ENCODE measurements at places on chromosomes 12 and 14.

DNA sequence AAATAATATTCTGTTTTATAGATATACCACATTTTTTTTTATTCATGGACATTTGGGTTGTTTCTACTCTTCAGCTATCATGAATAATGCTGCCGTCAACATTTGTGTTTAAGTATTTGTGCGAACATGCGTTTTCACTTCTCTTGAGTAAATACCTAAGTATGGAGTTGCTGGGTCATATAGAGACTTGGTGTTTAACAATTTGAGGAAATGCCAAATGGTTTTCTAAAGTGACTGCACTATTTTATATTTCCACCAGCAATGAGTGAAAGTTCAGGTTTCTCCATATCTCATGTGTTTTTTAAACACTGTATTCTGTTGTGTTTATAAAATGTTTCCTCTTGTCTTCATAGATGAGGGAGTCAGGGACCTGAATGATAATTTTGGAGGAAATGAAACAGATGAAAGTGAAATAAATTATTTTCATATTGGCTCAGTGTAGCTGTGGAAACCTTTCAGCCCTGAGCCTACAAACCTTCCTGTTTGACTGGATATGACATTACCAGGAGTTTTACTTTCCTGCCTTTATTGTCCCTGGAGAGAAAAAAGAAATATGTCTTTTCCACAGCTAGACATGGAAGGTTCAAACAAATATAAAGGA, 26.3 kb downstream of the DAAM1 start:
- no peak for DNase-seq

DNA sequence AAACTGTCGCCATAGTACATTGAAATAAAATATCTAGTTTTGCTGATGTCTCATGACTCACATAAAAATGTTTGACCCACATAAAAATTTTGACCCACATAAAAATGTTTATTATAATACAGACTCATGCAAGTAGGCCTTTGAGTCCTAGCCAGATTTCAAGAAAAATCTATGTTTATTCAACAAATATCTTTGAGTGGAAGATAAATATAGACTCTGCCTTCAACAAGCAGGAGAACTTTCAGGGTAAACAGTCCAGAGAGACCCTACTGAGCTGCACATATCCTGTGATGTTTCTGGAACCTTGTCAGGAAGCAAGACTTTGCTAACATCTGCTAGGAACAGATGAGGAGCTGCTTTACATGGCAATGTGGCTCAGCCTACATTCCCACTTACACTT, 283.1 kb downstream of the MDGA2 start:
- no peak for DNase-seq

- no peak for DNase-seq
Observed at GRCh38 chr14:101065696-101066694, 162.5 kb upstream of the RTL1 start.

DNA sequence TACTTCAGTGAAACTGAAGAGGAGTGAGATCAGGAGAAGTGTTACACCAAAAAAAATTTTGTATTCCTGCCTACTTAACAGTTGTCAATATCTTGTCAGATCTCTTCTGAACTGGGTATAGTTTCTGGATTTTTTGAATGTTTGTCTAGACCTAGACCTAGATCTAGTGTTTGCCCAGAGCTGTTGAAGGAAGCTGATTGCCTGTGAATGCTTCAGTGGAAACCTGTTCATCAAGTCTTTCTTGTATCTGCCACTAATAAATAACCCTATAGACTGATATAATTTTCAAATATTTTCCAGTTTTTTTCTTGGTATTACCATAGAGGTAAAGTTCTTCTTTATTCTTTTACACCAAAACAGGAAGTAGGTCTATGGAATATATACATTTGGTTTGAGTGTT, 781.5 kb upstream of the FBXO33 start:
- no peak for DNase-seq

- no peak for DNase-seq
Observed at GRCh38 chr12:101298426-101298825, 18.5 kb downstream of the UTP20 start.

DNA sequence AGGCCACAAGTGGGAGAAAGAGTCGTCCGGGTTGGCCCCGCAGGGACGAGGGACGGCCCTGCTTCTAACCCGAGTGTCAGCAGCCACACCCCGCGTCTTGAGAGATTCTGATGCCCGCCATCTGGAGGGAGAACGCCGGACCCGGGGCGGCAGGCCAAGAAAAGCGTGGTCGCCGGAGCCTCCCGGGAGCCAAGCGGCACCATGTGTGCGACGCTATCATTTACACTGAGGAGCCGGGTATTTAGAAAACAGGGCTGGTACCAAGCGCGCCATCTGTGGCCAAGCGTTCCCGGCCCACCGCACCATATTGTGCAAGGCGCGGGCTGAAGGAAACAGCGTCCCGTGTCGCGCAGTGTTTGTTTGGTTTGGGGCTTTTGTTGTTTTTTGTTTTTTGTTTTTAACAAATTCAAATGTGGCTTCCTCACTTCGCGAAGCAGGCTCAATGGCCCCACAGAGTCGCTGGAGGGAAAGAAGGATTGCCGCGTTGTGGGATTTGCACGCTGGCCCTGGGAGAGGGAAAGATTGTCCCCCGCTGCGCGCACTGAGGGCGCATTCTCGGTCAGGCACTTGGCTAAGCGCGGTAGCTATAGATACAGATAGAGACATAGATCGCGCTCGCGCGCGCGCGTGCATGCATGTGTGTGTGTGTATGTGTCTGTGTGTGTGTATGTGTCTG, 153.8 kb downstream of the BCL11B start:
- no peak for DNase-seq

DNA sequence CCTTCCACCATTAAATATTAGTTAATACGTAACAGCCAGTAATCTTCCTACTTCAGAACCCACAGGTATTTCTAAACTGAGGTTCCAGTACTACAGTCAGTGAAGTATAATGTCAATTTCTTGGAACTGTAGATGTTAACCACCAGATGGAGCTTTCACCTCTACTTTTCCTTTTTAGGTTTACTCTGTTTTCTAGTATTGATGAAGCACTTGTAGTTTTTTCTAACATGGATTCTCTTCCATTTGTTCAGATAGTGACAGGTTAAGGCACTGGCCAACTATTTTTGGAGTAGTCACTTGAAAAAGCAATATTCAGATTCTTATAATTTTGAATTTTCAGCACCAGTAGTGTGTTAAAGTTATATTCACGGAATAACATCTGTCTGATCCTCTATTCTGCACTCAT, 4.6 kb upstream of the SEC23A start:
- DNase-seq = no peak

- no peak for DNase-seq
Observed at GRCh38 chr12:130817804-130818203, 21.2 kb downstream of the STX2 start.

DNA sequence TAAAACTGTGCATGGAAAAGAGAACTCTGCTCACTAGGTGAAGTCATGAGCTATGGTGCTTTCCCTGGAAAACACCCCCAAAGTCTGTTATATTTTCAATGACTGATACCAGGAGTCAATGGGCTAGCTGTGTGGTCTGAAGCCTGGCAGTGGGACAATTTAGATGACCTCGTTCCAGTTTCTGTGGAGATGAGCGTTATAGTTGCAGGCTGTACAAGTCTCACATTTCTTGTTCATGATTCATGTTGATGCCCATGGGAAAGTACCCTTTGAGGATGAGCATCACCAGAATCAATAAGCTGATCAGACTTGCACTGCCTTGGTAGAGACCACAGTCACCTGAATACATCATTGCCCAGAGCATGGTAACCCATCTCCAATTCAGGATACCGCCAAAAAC, 70.7 kb downstream of the NOVA1 start:
- no peak for DNase-seq

DNA sequence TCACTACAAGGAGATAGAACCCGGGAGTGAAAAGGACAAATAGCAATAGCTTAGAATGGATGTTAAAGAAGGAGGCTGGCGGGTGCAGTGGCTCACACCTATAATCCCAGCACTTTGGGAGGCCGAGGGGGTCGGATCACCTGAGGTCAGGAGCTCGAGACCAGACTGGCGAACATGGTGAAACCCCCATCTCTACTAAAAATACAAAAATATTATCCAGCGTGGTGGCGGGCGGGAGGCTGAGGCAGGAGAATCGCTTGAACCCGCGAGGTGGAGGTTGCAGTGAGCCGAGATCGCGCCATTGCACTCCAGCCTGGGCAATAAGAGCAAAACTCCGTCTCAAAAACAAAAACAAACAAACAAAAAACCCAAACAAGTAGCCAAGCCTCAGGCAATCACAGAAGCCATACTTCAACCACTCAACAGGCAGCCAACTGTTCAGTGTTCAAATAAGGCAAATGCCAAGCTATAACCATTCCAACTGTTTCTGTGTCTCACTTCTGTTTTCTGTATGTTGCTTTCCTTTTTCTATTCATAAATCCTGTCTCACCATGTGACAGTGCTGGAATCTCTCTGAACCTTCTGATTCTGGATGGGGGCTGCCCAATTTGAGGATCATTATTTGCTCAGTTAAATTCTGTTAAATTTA, 3.9 kb upstream of the SPTLC2 start:
- no peak for DNase-seq

DNA sequence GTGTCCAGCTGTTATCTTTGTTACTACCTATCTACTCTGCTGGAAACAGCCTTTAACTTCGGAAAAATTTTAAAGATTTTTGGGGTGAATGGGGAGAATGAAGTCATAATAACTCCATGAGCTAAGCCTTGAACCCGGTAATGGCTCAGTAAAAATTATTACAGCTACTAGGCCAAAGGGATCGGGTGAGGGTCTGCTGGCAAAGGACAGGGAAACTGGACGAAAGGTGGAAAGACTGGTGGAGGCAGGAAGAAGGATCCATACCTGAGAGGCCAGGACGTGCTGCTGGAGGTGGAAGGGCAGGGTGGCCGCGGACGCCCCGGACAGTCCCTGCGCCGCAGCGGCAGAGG, 10.1 kb downstream of the TBX3 start:
- DNase-seq = no peak

DNA sequence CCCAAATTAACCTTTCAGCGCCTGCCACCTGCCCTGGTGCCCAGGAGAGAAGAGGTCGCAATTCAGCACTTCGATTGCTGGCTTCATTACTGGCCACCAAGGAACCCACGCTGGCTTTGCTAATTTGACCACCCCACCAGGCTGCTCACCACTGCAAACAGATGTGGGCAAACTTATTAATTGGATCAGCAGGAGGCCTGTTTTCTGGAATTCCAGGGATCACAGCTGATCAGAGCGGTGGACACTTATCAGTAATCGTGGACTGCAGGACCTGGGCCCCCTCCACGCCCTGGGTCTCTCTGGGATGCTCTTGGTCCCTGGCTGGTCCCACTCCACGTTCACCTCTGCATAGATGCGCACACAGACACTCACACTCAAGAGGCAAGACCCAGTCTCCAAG, 27.8 kb downstream of the BEGAIN start:
- no peak for DNase-seq
